CD4-positive, alpha-beta T cell (primary cell): ENCODE measurements at places on chromosomes 6 and 20.

DNA sequence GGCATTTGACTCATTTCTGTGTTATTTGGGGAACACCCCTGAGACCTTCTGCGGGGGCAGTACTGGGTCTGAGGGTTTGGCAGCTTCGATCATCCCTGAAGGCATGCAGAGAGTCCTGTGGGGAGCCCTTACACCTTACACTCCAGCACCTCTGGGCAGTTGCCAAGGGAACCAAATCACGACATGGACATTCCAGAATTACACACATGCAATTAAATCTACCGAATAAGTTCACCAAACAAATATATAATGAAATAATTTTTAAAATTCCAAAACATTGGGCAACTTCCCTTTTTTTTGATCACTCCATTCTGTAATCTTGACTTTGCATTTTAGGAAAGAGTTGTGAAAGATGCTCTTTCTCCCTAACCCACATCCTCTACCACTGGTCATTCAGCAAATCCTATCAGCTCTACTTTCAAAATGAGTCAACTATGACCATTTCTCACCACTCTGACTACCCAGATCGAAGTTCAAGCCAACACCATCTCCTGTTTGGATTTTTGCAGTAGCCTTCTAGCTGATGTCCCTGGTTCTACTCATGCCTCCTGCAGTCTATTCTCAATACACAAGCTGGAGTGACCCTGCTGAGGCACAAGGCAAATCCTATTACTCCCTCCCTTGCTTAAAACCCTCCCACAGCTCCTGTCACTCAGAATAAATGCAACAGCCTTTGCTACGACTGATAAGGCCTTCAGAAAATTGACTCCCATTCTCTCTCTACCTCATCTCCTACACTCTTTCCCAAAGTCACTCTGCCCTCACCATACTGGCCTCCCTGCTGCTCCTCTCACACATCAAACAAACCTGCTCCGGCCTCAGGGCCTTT, 533.3 kb downstream of the HACE1 start:
- no peak for DNase-seq

GRCh38 chr20:2217857-2218539, 77.8 kb upstream of the TGM3 start:
- DNase-seq, result no peak

GRCh38 chr6:118897386-118897785, 3.4 kb downstream of the ASF1A start:
- no peak for DNase-seq

DNA sequence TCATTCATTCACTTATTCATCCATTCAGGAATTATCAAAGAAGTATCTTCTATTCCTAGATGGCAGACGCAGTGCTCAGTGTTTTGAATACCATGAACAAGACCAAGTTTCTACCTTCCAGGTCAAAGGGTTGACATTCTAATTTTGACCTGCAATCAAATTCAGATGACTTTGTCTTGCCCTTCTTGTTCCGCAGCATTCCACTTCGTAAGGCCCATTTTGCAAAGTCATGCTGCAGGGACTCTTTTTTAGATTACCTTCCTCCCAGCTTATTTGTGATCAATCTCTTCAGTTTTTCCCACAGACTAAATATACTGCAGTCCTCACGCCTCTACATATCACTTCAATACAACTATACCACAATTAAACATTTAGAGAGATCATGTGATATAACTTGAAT, 7.1 kb upstream of the TAAR1 start:
- DNase-seq, result no peak

- no peak for DNase-seq
These were observed 36.1 kb upstream of the NOL4L start for GRCh38 chr20:32621071-32621890.

DNA sequence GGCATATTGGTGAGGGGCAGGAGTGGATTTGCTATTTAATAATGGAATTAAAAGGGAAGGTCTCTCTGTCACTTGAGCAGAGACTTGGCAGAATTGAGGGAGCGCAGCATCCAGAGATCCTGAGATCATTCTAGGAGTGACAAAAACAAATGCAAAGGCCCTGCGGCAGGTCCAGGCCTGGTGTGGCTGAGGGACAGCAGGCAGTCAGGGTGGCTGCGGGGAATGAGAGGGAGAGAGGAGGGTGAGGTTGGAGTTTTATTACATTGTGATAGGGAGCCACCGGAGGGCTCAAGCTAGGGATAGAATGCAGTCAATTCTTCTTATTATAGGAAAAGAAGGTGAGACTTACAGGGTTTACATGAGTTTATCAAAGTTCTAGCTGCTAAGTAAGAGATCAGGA, 59.5 kb upstream of the PBOV1 start:
- DNase-seq, result no peak

GRCh38 chr6:78526432-78526831, 340.9 kb upstream of the IRAK1BP1 start:
- DNase-seq, result no peak

DNA sequence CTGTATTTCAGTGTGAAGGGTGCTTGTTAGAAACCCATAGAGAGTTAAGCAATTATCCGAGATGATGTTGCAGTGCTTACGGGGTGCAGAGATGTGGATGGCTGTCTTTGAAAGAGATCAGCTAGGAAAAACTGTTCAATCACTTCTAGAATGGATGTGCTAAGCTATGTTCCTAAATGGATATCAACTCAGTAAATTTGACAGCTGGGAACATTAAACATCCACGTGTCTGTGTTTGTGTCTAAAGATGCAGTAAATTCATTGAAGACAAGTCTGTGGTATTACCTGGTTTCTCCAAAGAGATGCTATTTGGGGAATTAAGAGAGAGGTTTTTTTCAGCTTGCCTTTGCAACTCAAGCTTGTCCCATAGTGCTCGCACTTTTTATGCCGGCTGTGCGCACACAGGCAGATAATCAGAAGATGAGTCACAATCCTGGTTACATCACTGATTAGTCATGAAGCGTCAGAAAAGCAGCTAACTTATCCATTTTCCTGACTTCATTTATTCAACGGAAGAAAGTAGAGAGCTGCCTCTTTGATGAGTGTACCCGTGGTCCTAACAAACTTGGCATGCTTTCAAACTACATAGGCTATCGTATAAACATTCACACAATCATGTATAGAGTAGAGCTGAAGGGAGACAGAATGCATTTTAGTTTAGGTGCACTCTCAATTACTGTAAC, 691.7 kb upstream of the SLC35B3 start:
- DNase-seq, result no peak

DNA sequence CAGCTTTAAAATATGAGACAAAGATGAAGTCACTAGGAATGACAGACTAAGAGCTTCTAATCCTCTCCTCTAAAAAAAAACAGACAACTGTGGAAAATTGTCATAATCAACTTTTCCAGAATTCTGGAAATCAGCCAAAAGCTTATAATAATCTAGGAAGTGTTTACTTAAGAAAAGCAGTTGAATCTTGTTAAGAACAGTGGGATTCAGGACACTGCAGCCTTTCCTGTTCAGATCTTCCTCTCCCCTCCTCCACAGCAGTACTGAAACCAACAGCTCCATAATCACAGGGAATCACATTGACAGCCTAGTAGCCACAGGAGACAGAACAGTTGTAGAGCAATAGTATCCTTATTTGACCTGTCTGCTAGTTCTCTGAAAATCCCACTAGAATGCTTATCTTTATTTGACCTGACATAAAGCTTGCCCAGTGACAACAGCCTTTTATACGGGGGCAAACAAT, 41.6 kb downstream of the IBTK start:
- DNase-seq, result no peak

GRCh38 chr6:101126501-101126900, 245.4 kb upstream of the ASCC3 start:
- DNase-seq, result no peak

GRCh38 chr6:100155141-100155540, 161.1 kb upstream of the MCHR2 start:
- no peak for DNase-seq

DNA sequence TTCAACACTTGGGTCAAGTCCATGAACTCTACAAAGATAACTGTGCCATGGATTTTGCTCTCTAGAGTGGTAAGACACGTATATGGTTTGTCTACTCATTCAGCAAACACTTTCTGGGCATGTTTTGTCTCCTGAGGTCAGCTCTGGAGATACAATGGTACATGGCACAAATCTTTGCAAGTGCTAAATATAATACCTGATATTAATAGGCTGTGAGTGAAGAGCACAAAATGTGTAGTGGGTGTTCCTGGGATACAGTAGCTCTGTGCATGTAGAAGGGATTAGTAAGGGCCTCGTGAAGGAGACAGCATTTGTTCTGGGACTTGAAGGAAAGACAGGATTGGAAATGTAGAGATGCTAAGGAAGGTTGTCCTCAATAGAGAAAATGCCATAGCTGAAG, 360.9 kb downstream of the BCKDHB start:
- no peak for DNase-seq

- DNase-seq, result no peak
These were observed 164.4 kb downstream of the SIM1 start for GRCh38 chr6:100300221-100300736.

DNA sequence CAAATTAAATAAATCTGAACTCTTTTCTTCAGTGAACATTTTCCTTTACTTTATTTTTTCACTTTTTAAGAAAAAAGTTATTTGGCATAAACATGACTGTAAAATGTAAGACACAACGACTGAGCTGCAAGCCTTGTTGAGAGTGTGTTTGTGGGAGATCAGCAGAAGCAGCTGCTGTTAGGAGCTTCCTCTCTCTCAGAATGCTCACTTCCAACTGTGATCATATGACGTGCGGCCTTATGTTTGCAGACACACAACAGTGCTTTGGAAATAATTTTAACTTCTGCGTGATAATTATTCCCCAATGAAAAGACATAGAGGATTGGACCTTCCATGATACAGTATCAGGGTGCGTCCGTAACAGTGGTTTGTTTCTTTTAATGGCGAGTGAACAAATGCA, 104.0 kb downstream of the ARHGAP18 start:
- DNase-seq, result no peak

GRCh38 chr6:51199105-51199552, 380.5 kb downstream of the TFAP2B start:
- no peak for DNase-seq

GRCh38 chr20:49620364-49621240, 52.7 kb upstream of the PTGIS start:
- DNase-seq, result no peak
